Activated naive CD8-positive, alpha-beta T cell treated with anti-CD3 and anti-CD28 coated beads for 36 hours (primary cell): ENCODE measurements at places on chromosomes 4 and X.
A peak's percentile ranks its signal among the peaks of the same experiment; 100 is the strongest.

DNA sequence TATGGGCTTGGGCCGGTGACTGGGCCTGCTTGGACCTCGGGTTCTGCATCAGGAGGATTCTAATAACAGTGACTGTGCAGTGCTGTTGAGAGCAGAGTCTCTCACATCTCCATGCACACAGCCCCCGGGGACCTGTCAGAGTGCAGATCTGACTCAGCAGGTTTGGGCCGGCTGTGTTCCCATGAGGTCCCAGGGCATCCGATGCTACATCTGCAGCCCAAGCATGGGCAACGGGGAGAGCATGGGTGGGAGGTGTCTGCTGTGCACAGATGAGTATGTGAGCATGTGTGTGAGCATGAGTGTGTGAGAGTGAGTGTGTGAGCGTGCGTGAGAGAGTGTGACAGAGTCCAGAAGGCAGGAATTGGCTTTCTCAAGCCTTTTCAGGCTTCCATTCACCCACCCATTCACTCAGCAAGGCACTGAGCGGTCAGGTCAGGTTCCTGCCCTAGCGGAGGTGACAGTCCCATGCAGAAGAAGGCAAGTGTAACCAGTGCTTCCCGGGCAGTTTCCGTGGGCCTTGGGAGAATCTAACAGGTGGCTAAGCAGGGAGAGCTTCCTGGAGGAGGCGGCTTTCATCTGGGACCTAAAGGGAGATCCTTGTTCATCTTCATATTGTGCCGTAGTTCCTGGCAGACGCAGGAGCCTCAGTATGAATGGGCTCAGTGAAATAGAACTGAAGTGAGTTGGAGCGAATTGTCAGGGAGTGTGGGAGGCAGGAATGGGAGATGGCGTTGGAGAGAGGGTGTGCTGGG is 62.6 kb downstream of the SORCS2 start:
- no peak for DNase-seq

- no peak for DNase-seq
Observed at GRCh38 chr4:89469516-89469915, 161.9 kb upstream of the GPRIN3 start.

GRCh38 chr4:80172203-80172602 is 25.1 kb upstream of the PRDM8 start:
- peak; percentile 33 for DNase-seq

- DNase-seq, result no peak
Observed at GRCh38 chrX:150483356-150483985, 85.0 kb upstream of the MTM1 start.

GRCh38 chr4:33711826-33712225 is 2532.5 kb downstream of the ARAP2 start:
- DNase-seq, result no peak

DNA sequence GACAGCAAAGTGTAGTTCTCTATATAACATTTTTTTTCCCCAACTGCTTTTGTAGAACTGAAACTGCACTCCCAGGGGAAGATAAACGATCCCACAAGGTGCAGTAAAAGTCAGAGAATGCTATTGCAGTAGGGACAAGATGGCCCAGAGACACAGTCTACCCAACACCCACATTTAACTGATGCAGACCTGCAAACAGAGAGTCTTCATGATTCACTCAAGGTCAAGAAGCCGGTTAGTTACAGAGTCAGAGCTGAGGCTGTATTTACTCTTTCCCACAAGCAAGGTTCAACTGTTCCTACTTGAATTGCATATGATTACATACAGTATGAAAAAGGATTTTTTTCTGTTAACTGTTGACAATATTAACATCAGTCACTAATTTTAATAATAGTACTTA is 654.6 kb downstream of the IL1RAPL1 start:
- no peak for DNase-seq
